ENCODE measurements at places on chromosomes 16 and 17. TPM values are rescaled to one million over a fixed set of nuclear protein-coding genes. Genes with fewer than 3 reads are reported as not detected.

The MT1F gene
- total RNA-seq: 3.0 TPM

DNA sequence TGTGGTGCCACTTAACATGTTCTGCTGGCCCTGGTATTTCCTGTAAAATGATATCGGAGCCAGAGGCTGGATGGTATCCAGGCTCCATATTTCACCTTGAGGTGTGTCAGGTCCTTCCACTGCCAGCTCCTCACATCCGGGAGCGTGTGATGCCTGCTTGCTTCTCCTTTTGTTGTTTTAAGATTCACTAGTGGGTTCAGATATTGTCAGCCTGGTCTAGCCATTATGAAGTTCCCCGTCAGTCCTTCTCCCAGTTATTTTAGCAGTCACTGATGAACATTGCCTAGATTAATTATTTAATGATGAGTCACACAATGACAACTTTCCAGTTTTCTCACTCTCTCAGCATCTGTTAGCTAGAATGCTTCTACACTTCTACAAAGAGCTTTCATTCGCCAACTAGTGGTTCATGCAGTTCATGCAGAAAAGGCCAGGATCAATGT lies 11.3 kb downstream of the DNAAF1 start:
- DNase-seq: no peak

DNA sequence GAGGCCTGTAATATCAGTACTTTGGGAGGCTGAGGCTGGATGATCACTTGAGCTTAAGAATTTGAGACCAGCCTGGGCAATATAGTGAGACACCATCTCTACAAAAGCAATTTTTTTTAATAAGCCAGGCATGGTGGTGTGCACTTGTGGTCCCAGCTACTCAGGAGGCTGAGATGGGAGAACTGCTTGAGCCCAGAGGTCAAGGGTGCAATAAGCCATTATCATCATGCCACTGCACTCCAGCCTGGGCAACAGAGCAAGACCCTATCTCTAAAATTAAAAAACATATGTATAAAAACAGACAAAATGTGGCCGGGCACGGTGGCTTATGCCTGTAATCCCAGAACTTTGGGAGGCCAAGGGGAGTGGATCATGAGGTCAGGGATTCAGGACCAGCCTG lies 3.2 kb upstream of the ZNF785 start:
- DNase-seq: no peak

The TAOK1 gene
- 86.1 TPM for total RNA-seq

DNA sequence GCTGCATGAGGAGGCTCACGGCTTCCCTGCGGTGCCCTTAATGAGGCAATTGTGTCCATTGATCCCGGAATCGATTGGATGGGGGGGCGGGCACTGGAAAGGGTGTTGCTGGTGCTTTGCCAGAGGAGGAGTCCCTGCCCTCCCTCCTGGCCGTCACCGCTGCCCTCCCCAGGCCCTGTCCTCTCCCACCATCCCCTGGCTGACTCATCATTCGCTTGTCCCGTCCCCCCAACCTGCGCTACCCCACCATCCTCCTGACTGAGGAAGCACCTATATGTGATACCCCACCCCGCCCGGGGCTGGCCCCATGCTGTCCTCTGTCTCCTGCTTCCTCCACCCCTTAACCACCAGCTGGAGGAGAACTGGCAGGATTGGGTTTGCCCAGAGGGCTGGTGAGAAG lies 20.8 kb downstream of the CACNA1G start:
- DNase-seq: no peak

GRCh38 chr16:1596516-1596915 lies 15.4 kb downstream of the IFT140 start:
- no peak for DNase-seq

All from tibial nerve (tissue), 4 donors.